ENCODE measurements at places on chromosomes 1 and 21. TPM values are rescaled to one million over a fixed set of nuclear protein-coding genes. Genes with fewer than 3 reads are reported as not detected.
A peak's percentile ranks its signal among the peaks of the same experiment; 100 is the strongest.

SIPA1L2 gene
- total RNA-seq = 0.90 TPM

DNA sequence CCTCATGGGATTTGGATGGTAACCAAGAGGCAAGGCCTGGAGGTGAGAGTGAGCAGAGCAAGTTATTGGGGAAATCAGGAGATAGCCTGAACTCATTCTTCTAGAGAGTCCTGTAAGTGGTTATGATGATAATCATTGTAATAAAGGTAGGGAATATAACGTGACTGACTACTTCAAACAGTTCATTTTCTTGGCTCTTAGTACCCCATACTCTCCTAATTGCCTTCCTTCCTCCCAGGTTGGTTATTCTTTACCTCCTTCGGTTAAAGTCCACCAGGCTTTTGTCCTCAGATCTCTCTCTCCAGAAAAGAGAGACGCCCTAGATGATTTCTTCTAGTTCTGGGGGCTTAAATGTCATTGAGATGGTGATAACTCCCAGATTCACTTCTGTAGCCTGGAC lies 35.3 kb downstream of the KIF1B start:
- no peak for DNase-seq

DNA sequence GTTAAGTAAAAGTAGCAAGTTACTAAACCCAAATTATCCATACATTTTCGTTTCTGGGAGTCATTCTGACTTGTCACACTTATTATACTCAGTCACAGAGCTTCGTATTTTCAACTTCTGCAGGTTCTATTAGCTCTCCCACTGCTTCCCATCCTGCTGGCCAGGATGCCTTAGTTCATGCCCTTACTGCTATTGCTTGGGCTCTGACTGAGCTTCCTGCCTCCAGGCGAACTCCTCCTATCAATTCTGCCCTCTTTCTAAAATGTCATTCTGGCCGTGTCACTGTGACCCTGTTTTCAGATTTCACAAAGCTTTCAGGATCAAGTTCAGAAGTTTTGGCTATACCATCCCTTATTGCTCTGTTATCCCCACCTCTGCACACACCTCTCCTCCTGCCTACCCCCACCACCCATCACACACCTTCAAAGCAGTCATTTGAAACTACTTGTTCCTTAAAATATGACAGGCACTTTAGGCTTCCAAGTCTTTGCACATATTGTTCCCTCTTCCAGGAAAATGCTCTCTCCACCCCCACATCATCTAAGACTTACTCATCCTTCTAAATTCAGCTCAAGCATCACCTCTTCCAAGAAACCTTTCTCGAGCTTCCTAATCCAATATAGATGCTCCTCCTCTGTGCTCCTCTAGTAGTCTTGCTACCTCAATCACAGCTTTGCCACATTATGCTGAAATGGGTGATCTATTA lies 278.0 kb downstream of the BRINP2 start:
- DNase-seq = peak; percentile 41

DNA sequence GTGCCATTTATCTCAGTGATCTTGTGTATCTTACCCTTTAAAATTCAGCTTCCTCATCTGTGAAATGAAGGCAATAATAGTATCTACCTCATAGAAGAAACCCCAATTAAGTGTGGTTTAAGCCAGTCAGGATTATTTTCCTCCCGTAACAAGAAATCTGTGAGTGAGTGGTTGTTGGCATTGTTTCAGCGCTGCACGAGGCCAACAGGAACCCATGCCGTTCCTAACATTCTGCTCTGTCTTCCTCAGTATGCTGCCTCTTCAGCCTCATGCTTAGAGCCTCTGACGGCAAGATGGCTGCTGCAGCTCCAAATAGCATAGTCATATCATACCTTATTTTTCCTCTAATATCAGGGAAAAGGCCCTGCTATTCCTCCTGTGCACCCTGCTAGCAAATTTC lies 289.7 kb downstream of the TM2D1 start:
- DNase-seq = no peak

DNA sequence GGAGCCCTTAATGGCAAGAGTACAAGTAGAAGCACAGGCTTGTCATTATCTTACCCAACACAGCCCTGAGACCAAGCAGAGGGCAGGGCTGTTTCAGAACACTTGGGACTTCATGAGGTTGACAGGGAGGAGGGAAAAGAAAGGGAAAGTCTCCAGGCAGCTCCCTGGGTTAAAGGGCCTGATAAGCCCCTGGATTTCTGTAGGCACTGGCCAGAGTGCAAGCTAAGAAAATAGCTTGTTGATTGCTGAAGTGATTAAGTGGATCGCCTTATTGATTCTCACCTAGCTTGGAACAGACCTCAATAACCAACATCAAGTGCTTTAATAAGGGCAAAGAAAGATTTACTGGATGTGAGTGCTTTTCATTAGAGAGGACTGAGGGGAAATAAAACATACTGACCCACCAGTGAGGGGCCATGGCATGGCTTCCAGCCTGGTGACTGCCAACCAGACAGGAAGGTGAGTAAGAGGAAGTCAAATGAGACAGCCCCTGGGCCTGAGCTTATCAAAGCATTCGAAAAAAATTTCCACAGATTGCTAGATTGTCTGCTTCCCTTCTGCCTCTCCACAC lies 121.4 kb upstream of the NFIA start:
- DNase-seq = peak; percentile 8

ERMAP gene
- total RNA-seq = 10.2 TPM

GRCh38 chr1:19650416-19651140 lies 6.5 kb downstream of the NBL1 start:
- no peak for DNase-seq

- DNase-seq = peak; percentile 90
These were observed 26.4 kb downstream of the HHIPL2 start for GRCh38 chr1:222521299-222522104.

GRCh38 chr1:231487019-231487418 lies 41.5 kb upstream of the TSNAX start:
- DNase-seq = peak; percentile 33

DNA sequence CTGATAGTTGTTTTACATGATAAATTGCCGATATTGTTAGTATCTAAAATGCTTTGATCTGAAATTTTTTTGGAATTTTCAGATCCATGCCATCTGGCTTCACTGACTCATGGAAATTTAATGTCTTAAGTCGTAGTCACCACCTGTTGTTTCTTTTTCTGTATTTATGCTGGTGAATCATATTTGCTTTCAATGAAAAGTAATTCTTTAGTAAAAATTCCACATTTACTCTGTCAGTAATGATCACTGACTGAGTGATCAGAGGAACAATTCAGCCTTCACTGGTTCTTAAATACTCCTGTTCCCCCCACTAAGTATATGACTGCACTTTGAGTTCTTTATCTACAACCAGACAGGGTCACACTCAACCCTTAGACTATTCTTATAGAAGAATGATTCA lies 185.6 kb upstream of the NRIP1 start:
- peak; percentile 88 for DNase-seq

DNA sequence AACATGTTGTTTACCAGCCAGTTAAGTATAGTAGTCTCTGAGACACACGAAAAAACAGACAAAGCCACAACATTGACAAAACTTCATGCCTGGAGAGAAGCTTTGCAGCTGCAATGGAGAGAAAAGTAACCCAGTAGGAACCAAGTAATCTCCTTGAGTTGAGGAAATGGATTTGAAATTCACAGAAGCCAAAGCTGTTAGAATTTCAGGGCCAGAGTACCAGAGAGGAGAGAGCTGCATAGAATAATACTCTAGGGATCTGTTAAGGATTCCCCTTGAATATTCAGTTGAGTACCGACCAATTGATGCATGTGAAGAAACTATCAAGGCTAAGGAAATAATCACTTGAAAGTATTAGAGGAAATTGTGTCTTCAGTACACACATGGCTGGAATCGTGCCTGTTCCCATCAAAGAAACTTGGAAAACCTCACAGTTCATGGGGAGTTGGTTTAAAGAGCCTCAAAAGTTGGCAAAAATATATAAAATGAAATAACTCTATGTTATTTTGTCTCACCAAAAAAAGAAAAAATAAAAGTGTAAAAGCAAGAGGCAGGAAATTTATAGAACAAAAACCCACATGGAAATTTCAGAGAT lies 324.0 kb upstream of the NEGR1 start:
- DNase-seq = no peak

CRP gene
- not detected for total RNA-seq

- peak; percentile 55 for DNase-seq
These were observed 105.4 kb upstream of the LBR start for GRCh38 chr1:225533238-225533637.

- no peak for DNase-seq
These were observed 44.7 kb downstream of the ENAH start for GRCh38 chr1:225608014-225608796.

- DNase-seq = no peak
These were observed 158.9 kb upstream of the COA6 start for GRCh38 chr1:234214129-234214910.

DNA sequence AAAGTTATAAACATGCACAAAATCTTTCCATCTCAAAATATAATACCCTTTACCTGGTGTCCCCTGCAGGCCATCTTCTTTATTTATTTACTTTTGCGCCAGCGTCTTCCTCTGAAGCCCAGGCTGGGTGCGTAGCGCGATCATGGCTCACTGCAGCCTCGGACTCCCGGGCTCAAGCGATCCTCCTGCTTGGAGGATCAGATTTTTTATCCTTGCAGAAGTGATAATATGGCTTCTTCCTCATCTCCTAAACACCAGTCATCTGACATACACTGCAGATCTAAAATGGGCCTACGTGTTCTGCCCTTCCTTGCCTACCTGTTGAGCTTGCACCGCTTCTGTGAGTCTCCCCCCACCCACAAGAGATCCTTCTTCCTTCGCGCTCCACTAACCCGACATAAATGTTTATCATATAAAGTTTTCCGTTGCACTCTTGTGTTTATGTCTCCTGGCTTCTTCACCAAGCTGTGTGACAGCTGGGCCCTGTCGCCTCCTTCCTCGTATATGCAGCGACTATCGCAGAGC lies 506 bp upstream of the SRP9 start:
- DNase-seq = no peak

ARMH1 gene
- not detected for total RNA-seq

USH2A gene
- total RNA-seq = under 0.01 TPM

CYP4A11 gene
- not detected for total RNA-seq

DNA sequence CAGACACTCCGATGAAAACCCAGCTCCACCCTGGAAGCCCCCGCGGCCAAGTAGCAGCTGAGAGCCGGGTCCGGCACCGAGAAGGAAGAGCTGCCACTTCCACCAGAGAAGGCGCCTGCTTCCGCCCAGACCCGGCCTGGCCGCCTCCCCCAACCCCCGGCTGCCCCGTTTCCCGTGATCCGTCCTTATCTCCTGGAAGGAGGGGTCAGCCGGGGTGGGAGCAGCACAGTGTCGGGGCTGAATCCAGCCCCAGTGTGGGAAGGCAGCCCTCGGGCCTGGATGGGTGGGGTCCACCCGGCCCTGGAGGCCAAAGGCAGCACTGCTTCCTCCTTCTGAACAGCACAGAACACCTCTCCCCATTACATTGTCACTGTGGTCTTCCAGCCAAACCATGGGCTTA lies 69.4 kb downstream of the MEGF6 start:
- DNase-seq = no peak

KCNJ10 gene
- not detected for total RNA-seq

GRCh38 chr1:41538741-41539417 lies 54.4 kb upstream of the EDN2 start:
- no peak for DNase-seq

S100A14 gene
- not detected for total RNA-seq

DNA sequence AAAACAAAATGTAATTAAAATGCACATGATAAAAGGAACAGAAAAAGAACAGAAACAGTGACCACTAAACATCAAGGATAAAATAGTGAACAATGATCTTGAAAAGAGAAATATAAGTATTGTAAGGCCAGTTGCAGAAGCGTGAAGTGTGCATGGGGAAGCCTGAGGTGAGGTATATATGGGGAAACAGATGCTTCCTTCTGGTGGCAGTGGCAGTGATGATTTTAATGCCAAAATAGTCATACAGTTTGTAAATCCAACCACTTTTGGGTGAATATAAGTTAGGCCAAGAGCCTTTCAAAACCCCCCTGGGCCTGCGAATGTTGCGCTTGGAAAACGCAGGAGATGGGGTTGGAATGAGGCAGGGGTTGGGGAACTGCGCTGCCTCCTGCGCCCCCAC lies 27.3 kb downstream of the TTC3 start:
- no peak for DNase-seq

GRCh38 chr1:23367451-23367790 lies 2.2 kb downstream of the ZNF436 start:
- DNase-seq = no peak

DNA sequence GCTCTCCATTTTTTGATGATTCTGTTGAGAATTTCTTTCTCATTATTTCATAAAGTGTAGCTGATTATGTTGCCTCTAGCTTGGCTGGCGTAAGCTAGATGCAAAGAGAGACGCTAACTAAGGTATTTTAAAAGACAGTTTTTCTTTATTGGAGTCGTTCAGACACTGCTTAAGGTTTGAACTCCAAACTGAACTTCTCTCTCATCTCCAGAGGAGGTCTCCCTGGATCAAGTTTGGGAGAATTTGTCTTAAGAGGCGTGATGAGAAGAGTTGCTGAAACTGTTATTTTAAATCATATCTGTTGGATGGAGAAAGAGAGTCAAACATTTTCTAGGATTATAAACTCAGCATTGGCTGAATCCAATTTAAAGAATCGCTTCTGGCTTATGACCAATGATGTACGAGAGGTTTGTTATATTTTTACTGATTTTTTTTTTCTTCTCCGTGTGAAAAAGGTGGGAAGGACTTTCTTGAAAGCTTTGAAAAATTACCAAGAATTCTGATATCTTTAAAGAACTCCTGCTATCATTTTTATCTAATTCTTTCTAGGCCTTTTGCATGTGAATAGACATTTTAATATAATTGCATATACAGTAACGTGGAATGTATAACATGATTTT lies 34.0 kb downstream of the MAP3K7CL start:
- DNase-seq = peak; percentile 83

- DNase-seq = peak; percentile 31
These were observed 64.0 kb downstream of the SLC19A1 start for GRCh38 chr21:45478115-45478801.

GRCh38 chr1:165481820-165482532 lies 37.0 kb upstream of the RXRG start:
- DNase-seq = peak; percentile 84

CD84 gene
- total RNA-seq = not detected

GRCh38 chr1:110673805-110674336 lies 869 bp downstream of the KCNA3 start:
- DNase-seq = no peak

DNA sequence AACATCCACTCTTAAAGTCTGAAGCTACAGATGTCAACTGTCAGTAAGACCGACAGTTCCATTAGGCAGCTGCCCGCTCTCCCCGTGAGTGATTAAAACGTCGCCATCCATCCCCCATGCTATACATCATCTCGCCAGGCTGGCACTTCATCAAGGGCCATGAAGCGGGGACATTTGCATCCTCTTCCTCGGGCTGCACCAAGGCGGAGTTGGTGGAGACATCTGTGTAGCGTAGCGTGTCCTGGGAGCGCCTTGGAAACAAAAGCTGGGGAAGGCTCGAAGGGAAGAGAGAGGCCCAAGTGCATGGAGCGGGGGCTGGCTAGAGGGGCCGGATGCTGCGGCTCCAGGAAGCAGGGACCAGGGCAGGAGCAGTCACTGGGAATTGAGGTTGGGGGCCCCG lies 250.1 kb downstream of the KAZN start:
- no peak for DNase-seq

CFHR5 gene
- total RNA-seq = not detected

DNA sequence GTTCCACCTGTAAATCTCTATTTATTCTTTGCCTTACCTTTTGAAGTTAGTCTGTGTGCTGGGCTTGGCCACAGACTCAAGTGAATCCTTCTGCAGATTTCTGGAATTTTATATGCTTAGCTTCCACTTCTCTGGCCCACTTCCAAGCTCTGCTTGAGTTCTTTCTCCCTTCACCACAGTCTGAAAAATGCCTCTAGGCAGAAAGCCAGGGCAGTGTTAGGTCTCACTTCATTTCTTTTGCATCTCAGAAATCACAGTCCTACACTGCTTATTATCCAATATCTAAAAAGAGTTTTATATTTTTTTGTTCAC lies 48.9 kb downstream of the INKA2 start:
- DNase-seq = peak; percentile 82

NBPF6 gene
- not detected for total RNA-seq

Measured in LHCN-M2 (cell line).